ENCODE measurements at places on chromosomes 1 and 21. TPM values are rescaled to one million over a fixed set of nuclear protein-coding genes. Genes with fewer than 3 reads are reported as not detected.
A peak's percentile ranks its signal among the peaks of the same experiment; 100 is the strongest.

- no peak overlapping the region for H3K27ac ChIP-seq
- H3K27me3 ChIP-seq: no peaks in the 10 kb centered on the region
- H3K4me3 ChIP-seq: no peak overlapping the region
- DNase-seq: no peak
These were observed 151.8 kb downstream of the CACNA1E start for GRCh38 chr1:181635110-181635509.

DNA sequence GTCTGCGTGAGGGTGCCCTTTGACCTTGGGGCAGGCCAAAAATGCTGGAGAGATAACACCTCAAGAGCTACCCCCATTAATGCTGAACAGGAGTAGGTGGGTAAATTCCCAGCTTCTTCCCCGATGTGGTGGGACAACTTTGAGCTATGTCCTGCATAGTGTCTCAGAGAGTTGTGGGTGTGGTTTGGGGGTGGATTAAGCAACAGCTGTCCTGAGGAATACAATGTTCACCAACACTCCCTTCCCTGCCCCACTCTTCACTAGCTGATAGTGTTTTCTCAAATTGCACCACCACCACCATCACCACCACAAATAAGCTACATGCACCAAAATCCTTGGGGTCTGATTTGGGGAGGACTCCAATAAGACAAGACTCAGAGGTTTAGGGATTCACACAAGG lies 258.4 kb downstream of the HLX start:
- no peak overlapping the region for H3K27ac ChIP-seq
- no peaks in the 10 kb centered on the region for H3K4me1 ChIP-seq
- no peaks in the 10 kb centered on the region for H3K36me3 ChIP-seq
- no peak overlapping the region for H3K4me3 ChIP-seq
- no peak for DNase-seq

DNA sequence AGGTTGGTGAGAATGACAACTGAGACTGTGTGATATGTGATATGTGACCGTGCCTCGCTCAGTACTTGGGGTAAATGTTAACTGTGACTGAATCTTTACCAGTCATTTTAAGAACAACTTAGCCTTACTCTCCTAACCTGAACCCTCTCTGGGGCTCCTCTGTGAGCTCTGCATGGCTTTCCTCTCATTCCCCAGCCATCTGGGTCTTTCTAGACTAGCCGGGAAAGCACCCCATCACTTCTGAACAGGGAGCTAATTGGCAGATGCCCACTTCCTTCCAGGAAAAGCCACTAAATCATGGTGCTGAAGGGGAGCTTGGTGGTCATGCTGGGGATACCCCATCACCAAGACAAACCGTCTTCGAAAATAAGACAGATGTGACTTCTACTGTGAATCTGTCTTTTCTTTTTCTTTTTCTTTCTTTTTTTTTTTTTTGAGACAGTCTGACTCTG lies 16.5 kb upstream of the FOXO6 start:
- H3K36me3 ChIP-seq: no peaks in the 10 kb centered on the region
- no peak overlapping the region for H3K4me3 ChIP-seq
- H3K4me1 ChIP-seq: no peaks in the 10 kb centered on the region
- no peak overlapping the region for H3K27ac ChIP-seq
- DNase-seq: no peak

GRCh38 chr1:24110642-24111261 lies 1.2 kb downstream of the MYOM3 start:
- H3K27ac ChIP-seq: no peak overlapping the region
- H3K4me1 ChIP-seq: peaks cover 8% of the 10 kb centered on the region

DNA sequence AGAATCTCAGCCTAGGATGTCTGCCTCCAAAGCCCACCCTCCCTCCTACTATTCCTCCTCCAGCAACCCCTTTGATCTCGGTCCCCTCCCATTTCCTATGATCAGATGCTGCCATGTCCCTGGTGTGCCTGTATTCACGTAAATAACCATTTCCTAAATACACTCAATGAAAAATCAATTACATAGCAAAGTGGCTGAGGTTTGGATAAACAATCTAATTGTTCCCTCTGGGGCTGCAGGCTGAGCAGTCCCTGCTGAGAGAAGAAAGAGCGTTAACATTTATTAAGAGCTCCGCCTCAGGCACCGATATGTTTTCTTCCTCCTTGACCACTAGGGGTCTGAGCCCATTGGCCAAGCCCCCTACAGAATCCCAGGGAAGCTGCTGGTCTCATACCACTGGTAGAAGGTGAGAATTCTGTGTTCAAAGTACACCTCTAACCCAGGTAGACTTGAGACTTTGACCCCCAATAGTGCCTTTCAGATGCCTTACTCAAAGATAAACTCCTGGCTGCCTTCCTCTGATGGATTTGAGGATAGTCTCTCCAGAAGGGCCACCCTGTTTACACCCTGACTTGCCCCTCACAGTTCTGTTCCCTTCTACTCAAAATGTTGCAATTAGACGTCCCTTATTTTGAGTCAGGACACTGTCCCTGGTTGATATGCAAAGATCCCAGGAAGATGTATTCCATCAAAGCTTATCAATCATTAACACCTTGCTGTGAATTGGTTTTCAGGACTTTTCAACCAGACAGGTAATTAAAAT lies 33.9 kb upstream of the CAMK1G start:
- H3K27me3 ChIP-seq: no peaks in the 10 kb centered on the region
- H3K4me3 ChIP-seq: no peak overlapping the region
- H3K27ac ChIP-seq: no peak overlapping the region
- no peaks in the 10 kb centered on the region for H3K4me1 ChIP-seq

- peak; percentile 47 for DNase-seq
- peaks cover 4% of the 10 kb centered on the region for H3K27me3 ChIP-seq
- no peaks in the 10 kb centered on the region for H3K4me1 ChIP-seq
- no peaks in the 10 kb centered on the region for H3K36me3 ChIP-seq
- H3K27ac ChIP-seq: no peak overlapping the region
- no peak overlapping the region for H3K4me3 ChIP-seq
These were observed 254.4 kb upstream of the GJB5 start for GRCh38 chr1:34500451-34500850.

GRCh38 chr1:111596499-111596898 lies 23.1 kb upstream of the RAP1A start:
- peak overlapping the region; percentile 26 for H3K27ac ChIP-seq
- no peak overlapping the region for H3K4me3 ChIP-seq
- H3K36me3 ChIP-seq: no peaks in the 10 kb centered on the region
- H3K4me1 ChIP-seq: peaks cover 67% of the 10 kb centered on the region
- no peak for DNase-seq

DNA sequence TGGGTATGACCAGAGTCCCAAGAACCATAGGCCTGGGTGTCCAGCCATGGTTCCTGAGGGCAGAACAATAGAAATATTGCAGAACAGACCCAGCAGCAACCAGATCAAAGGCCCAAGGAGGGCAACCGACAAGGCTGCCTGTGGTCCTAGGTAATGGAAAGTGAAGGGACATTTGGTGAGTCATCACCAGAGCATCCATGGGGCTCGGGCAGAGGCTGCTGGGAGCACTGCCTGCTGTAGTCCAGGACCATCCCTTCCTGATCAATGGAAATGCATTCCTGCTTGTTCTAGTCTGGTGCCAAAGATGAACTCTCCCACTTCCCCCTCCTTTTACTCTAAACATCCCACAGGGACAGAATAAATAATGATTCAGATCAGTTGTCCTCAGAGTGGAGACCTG lies 172.8 kb upstream of the CACNA1E start:
- peaks cover 19% of the 10 kb centered on the region for H3K27me3 ChIP-seq
- H3K4me1 ChIP-seq: no peaks in the 10 kb centered on the region
- H3K4me3 ChIP-seq: no peak overlapping the region
- DNase-seq: no peak

DNA sequence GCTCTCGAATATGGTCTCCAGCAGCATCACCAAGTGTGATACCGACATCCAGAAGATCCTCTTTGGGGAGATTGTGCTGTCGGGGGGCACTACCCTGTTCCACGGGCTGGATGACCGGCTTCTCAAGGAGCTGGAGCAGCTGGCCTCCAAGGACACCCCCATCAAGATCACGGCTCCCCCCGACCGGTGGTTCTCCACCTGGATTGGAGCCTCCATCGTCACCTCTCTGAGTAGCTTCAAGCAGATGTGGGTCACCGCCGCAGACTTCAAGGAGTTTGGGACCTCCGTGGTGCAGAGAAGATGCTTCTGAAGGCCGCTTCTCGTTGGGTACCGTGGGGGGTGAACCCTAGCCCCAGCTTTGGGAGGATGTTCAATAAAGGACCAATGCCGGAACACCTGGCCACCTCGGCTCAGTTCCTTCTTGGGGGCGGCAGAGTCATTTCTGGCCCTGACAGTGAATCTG lies 1.3 kb downstream of the ACTRT2 start:
- H3K27me3 ChIP-seq: peaks cover 6% of the 10 kb centered on the region
- H3K36me3 ChIP-seq: no peaks in the 10 kb centered on the region
- no peak overlapping the region for H3K4me3 ChIP-seq
- H3K4me1 ChIP-seq: no peaks in the 10 kb centered on the region
- peak; percentile 40 for DNase-seq

- peak overlapping the region; percentile 40 for H3K4me3 ChIP-seq
- H3K4me1 ChIP-seq: peaks cover 57% of the 10 kb centered on the region
- peak overlapping the region; percentile 78 for H3K27ac ChIP-seq
- H3K36me3 ChIP-seq: no peaks in the 10 kb centered on the region
- no peaks in the 10 kb centered on the region for H3K27me3 ChIP-seq
These were observed 290.3 kb downstream of the PTPRC start for GRCh38 chr1:198929111-198929604.

- no peaks in the 10 kb centered on the region for H3K4me1 ChIP-seq
- DNase-seq: no peak
- no peak overlapping the region for H3K4me3 ChIP-seq
- no peaks in the 10 kb centered on the region for H3K27me3 ChIP-seq
- H3K36me3 ChIP-seq: no peaks in the 10 kb centered on the region
- H3K27ac ChIP-seq: no peak overlapping the region
These were observed 122.5 kb upstream of the FOXD3 start for GRCh38 chr1:63199706-63200335.

- no peaks in the 10 kb centered on the region for H3K36me3 ChIP-seq
- no peak overlapping the region for H3K27ac ChIP-seq
- DNase-seq: no peak
- no peak overlapping the region for H3K4me3 ChIP-seq
These were observed 3.8 kb downstream of the KRTAP27-1 start for GRCh38 chr21:30333736-30334135.

GRCh38 chr21:41815652-41816582 lies 49.1 kb upstream of the RIPK4 start:
- no peaks in the 10 kb centered on the region for H3K27me3 ChIP-seq
- H3K4me3 ChIP-seq: no peak overlapping the region
- peaks cover 25% of the 10 kb centered on the region for H3K36me3 ChIP-seq

- H3K4me1 ChIP-seq: no peaks in the 10 kb centered on the region
- no peaks in the 10 kb centered on the region for H3K36me3 ChIP-seq
- H3K4me3 ChIP-seq: peak overlapping the region; percentile 37
- DNase-seq: no peak
These were observed 6.4 kb upstream of the GSTM4 start for GRCh38 chr1:109649491-109649914.

GRCh38 chr1:228095938-228096337 lies 7.2 kb downstream of the C1orf35 start:
- no peaks in the 10 kb centered on the region for H3K27me3 ChIP-seq
- DNase-seq: no peak
- H3K4me1 ChIP-seq: peaks cover 44% of the 10 kb centered on the region
- H3K27ac ChIP-seq: no peak overlapping the region
- H3K4me3 ChIP-seq: no peak overlapping the region

DNA sequence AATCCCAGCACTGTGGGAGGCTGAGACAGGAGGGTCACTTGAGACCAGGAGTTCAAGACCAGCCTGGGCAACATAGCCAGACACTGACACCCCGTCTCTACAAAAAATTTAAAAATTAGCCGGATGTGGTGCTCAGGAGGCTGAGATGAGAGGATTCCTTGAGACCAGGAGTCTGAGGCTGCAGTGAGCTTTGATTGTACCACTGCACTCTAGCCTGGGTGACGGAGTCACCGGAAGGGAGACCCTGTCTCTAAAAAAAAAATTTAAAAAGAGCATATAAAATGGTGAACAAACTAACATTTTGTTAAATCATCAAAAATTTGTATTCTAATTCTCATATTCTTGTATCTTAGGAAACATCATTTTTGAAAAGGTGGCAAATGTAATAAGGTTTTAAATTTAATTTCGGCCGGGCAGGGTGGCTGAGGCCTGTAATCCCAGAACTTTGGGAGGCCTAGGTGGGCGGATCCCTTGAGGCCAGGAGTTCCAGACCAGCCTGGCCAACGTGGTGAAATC lies 27.1 kb downstream of the MAB21L3 start:
- H3K4me1 ChIP-seq: peaks cover 4% of the 10 kb centered on the region
- H3K27ac ChIP-seq: peak overlapping the region; percentile 50
- DNase-seq: no peak
- H3K27me3 ChIP-seq: no peaks in the 10 kb centered on the region

DNA sequence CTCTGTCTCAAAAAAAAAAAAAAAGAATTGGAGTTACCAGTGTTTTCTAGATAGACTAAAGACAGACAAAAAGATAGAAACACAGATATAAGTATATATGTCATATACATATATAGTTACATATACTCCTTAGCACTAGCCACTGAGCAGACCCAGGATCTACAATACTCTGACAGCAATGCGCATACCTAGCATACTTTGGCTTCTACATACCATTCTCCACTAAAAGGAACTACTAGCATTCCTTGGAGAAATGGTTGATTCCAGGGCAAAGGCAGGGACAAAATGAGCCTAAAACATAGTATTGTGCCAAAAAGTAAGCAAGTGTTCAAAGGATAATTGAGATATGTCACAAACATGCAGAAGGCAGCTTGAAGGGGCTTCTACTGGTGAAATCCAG lies 22.7 kb downstream of the SYNJ1 start:
- no peak for DNase-seq
- no peaks in the 10 kb centered on the region for H3K27me3 ChIP-seq
- no peak overlapping the region for H3K4me3 ChIP-seq
- H3K4me1 ChIP-seq: peaks cover 6% of the 10 kb centered on the region

- H3K4me3 ChIP-seq: no peak overlapping the region
- H3K27ac ChIP-seq: no peak overlapping the region
- H3K27me3 ChIP-seq: no peaks in the 10 kb centered on the region
- no peak for DNase-seq
- no peaks in the 10 kb centered on the region for H3K4me1 ChIP-seq
These were observed 243.1 kb downstream of the CACNA1E start for GRCh38 chr1:181726320-181727012.

GRCh38 chr1:43074244-43074643 lies 97.8 kb downstream of the EBNA1BP2 start:
- no peaks in the 10 kb centered on the region for H3K36me3 ChIP-seq
- no peak overlapping the region for H3K4me3 ChIP-seq
- no peak for DNase-seq
- H3K27ac ChIP-seq: no peak overlapping the region

Gene POGZ
- 98.1 TPM for total RNA-seq

Gene PRR9
- total RNA-seq: not detected

Gene EDARADD
- 0.89 TPM for total RNA-seq

Gene GREM2
- 0.74 TPM for total RNA-seq

Gene TINAGL1
- total RNA-seq: 64.5 TPM

Gene MSH4
- 0.65 TPM for total RNA-seq

Gene SLC9C2
- total RNA-seq: 1.4 TPM

Gene AGO3
- total RNA-seq: 33.9 TPM

Gene S100A9
- total RNA-seq: 911 TPM

Gene RIPK4
- total RNA-seq: 8.7 TPM

Gene FCRLA
- 0.32 TPM for total RNA-seq

Gene GPR37L1
- total RNA-seq: 0.06 TPM

Gene ANP32E
- total RNA-seq: 27.9 TPM

Data from lower lobe of right lung (tissue), 2 donors.